ENCODE measurements at places on chromosomes 16 and 17. TPM values are rescaled to one million over a fixed set of nuclear protein-coding genes. Genes with fewer than 3 reads are reported as not detected.
A peak's percentile ranks its signal among the peaks of the same experiment; 100 is the strongest.

- H3K4me1 ChIP-seq: peaks cover 18% of the 10 kb centered on the region
- no peaks in the 10 kb centered on the region for H3K27me3 ChIP-seq
- no peak overlapping the region for H3K27ac ChIP-seq
These were observed 5.9 kb downstream of the SCARF1 start for GRCh38 chr17:1639549-1640180.

GRCh38 chr16:69861292-69862030, 89.7 kb upstream of the CLEC18A start:
- no peaks in the 10 kb centered on the region for H3K36me3 ChIP-seq
- no peaks in the 10 kb centered on the region for H3K27me3 ChIP-seq
- H3K4me1 ChIP-seq: peaks cover 64% of the 10 kb centered on the region
- DNase-seq: peak; percentile 35
- peak overlapping the region; percentile 71 for H3K27ac ChIP-seq
- H3K4me3 ChIP-seq: no peak overlapping the region

DNA sequence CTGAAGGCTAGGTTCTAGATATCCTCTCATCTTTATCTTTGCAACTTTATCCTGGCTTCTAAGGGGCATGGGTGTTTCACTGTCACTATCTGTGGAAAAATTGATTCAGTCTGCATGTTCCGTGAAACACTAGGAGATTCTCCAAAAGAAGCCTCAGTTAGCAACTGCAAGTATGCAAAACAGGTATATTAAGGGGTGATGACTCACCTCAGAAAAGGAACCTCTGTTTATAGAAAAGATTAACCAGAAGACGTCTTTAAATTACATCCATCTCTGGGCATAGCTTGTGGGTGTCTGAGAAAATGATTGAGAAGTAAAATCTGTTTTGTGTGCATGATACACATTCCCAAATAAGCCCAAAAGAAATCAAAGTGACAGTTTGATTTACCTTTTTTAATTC, 353.8 kb upstream of the HSBP1 start:
- no peaks in the 10 kb centered on the region for H3K4me1 ChIP-seq
- no peak overlapping the region for H3K4me3 ChIP-seq
- DNase-seq: no peak
- H3K36me3 ChIP-seq: no peaks in the 10 kb centered on the region

GRCh38 chr17:17728550-17729251, 47.4 kb downstream of the RAI1 start:
- no peak overlapping the region for H3K4me3 ChIP-seq
- H3K36me3 ChIP-seq: no peaks in the 10 kb centered on the region
- H3K27ac ChIP-seq: peak overlapping the region; percentile 74

- no peaks in the 10 kb centered on the region for H3K27me3 ChIP-seq
- peaks cover 56% of the 10 kb centered on the region for H3K36me3 ChIP-seq
- DNase-seq: no peak
- no peak overlapping the region for H3K4me3 ChIP-seq
- no peaks in the 10 kb centered on the region for H3K4me1 ChIP-seq
These were observed 147.1 kb upstream of the CHMP6 start for GRCh38 chr17:80844418-80844990.

DNA sequence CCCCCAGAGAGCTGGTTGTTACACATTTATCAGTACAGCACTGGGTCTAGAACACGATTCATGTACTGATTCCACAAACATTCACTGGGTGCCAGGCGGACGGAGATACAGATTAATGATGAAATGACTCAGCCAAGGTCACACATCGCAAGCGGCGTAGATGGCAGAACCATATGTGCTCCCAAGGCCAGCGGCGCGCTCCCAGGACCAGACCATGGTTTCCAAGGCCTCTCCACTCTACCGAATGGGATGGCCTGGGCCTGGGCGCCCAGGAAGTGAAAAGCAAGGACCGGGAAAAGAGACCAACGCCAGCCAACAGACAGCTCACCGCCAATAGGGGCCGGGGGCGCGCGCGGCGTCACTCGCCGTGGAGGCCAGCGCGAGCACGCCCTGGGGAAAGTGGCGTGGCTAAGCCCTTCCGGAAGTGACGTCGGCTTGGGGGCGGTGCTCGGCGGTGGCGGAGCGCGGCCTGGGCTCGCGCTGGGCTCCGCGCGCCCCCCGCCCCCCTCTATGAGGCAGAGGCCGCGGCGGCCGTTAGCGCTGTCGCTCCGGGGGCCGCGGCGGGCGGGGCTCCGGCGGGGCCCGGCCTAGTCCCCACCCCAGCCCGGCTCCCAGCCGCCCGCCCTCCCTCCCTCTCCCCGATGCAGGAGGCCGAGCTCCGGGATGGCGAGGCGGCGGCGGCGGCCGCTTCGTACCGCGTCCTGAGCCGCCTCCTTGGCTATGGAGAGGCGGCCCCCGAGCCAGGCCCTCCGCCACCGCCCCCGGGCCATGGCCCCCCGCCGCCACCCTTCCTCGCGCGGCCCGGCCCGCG, at the start of gene SOCS7:
Gene SOCS7 (plus strand): TSS at position 433 of the 811 bp plus-strand sequence. CDS start 209 bp downstream, at position 642.
- peak within 1 kb of the TSS; percentile 77 for H3K4me3 ChIP-seq
- no peaks in the 10 kb centered on the region for H3K27me3 ChIP-seq
- no peaks in the 10 kb centered on the region for H3K36me3 ChIP-seq
- peaks cover 28% of the 10 kb centered on the region for H3K4me1 ChIP-seq
- H3K27ac ChIP-seq: peak within 1 kb of the TSS; percentile 92
- DNase-seq: peak; percentile 94

GRCh38 chr16:17377360-17378324, 93.1 kb downstream of the XYLT1 start:
- peak; percentile 57 for DNase-seq
- no peak overlapping the region for H3K27ac ChIP-seq
- no peaks in the 10 kb centered on the region for H3K27me3 ChIP-seq

DNA sequence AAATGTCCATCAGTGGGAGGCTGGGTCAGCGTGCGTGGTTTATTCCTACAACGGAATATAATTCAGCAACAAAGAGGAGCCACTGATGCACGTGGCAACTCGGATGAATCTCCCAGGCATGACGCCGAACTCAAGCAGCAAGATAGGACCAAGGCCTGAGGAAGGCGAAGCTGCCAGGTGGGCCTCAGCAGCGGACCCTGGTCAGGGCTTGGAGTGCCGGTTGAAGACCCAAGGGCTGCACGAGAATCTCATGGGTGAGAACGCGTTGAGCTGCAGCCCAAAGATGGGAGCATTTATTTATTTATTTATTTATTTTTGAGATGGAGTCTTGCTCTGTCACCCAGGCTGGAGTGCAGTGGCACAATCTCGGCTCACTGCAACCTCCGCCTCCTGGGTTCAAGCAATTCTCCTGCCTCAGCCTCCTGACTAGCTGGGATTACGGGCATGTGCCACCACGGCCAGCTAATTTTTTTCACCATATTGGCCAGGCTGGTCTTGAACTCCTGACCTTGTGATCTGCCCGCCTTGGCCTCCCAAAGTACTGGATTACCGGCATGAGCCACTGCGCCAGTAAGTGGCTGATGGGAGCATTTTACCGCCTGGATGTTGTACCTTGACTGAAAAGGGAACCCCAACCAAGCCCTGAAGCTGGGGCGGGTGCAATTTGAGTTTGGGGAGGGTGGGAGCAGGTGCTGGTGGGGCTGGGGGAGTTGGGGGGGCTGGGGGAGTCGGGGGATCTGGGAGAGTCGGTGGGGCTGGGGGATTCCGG, 18.1 kb upstream of the BAHCC1 start:
- no peaks in the 10 kb centered on the region for H3K36me3 ChIP-seq
- no peak for DNase-seq
- H3K4me1 ChIP-seq: no peaks in the 10 kb centered on the region

DNA sequence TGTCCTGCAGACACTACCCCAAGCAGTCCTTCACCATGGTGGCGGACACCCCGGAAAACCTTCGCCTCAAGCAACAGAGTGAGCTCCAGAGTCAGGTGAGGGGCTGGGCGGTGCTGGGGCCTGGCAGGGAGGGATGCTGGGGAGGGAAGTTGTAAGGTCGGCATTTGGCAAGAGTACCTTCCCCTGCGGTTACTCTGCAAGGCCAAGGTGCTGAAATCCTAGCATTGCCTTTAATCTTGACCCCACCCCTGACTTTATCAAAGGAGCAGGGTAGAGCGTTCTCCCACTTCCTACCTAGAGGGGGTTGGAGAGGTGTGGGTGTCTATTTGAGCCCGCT, 20.5 kb downstream of the LASP1 start:
- DNase-seq: peak; percentile 13
- no peaks in the 10 kb centered on the region for H3K27me3 ChIP-seq
- H3K4me1 ChIP-seq: peaks cover 48% of the 10 kb centered on the region
- no peak overlapping the region for H3K4me3 ChIP-seq

- no peaks in the 10 kb centered on the region for H3K36me3 ChIP-seq
- DNase-seq: no peak
- peaks cover 35% of the 10 kb centered on the region for H3K4me1 ChIP-seq
These were observed 721 bp upstream of the WWOX start for GRCh38 chr16:78098595-78099270.

DNA sequence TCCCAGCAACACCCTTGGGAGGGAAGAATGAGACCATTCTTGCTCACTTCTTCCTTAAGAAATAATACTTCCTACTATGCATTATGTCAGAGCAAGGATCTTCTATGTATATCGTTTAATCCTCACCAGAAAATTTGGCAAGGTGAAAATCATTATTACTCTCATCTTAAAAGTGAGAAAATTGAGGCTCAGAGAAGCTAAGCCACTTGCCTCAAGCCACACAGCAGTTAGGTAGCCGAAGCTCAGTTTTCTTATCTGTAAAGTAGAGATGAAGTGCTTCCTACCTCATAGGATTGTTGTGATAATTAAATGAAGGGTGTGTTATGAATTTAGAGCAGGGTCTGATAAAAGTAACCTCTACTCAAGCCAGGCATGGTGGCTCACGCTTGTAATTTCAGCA, 368.9 kb upstream of the ASIC2 start:
- H3K27me3 ChIP-seq: peaks cover 14% of the 10 kb centered on the region
- H3K4me1 ChIP-seq: no peaks in the 10 kb centered on the region
- no peaks in the 10 kb centered on the region for H3K36me3 ChIP-seq
- no peak for DNase-seq
- H3K4me3 ChIP-seq: no peak overlapping the region

SOCS1 gene
- total RNA-seq: 31.2 TPM

HSPB9 gene
- total RNA-seq: not detected

All from stomach (tissue), 19 donors.